CD8-positive, alpha-beta memory T cell (primary cell): ENCODE measurements at places on chromosomes 2 and 18. TPM values are rescaled to one million over a fixed set of nuclear protein-coding genes. Genes with fewer than 3 reads are reported as not detected.

The SERPINB3 gene
- total RNA-seq, result not detected

The CENPA gene
- 18.2 TPM for total RNA-seq

The MYO7B gene
- total RNA-seq, result not detected

The CFAP65 gene
- total RNA-seq, result not detected

The ALKAL2 gene
- total RNA-seq, result not detected

The EPHA4 gene
- 10.2 TPM for total RNA-seq

The ANO7 gene
- total RNA-seq, result 0.86 TPM

The TCF4 gene
- 0.18 TPM for total RNA-seq

GRCh38 chr2:62817995-62818713 is 112.6 kb downstream of the EHBP1 start:
- no peaks in the 10 kb centered on the region for H3K36me3 ChIP-seq
- H3K4me3 ChIP-seq, result no peak overlapping the region
- no peaks in the 10 kb centered on the region for H3K4me1 ChIP-seq
- no peak for DNase-seq
- no peak overlapping the region for H3K27ac ChIP-seq
- H3K27me3 ChIP-seq, result no peaks in the 10 kb centered on the region

DNA sequence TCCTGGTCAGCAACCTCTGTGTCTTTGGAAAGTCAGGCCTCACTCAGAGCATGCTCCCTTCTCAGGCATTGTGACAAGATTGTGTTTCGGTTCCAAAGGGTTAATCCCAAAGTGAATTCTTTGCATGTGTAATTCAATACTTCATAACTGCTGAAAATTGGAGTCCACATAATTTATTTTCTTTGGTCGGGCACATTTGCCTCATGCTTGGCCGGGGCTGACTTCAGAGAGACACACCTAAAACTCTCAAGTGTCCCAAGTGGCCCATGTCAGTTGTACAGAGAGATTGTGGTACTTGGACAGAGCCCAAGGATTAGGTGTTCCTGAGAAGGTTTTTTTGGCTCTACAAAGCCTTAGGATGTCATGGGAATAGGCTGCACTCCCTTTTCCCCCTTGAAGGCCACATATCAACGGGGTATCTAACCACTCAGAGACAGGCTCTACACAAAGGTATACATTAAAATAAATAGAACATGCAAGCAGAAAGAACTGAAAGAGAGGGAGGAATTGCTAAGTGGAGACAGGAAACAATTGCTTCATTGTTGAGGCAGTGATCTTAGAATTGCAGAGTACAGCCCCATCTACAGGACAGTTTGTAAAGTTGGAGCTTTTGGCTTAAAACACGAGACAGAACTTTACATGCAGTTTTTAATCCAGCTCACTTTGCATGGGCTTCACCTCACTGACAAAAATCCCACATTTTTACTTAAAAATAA is 1232.3 kb upstream of the ZEB2 start:
- H3K27me3 ChIP-seq, result no peaks in the 10 kb centered on the region
- no peak overlapping the region for H3K4me3 ChIP-seq
- H3K36me3 ChIP-seq, result no peaks in the 10 kb centered on the region
- H3K4me1 ChIP-seq, result no peaks in the 10 kb centered on the region
- no peak for DNase-seq
- H3K27ac ChIP-seq, result no peak overlapping the region

GRCh38 chr18:47528343-47528742 is 276.9 kb upstream of the SKOR2 start:
- no peaks in the 10 kb centered on the region for H3K36me3 ChIP-seq
- H3K27me3 ChIP-seq, result no peaks in the 10 kb centered on the region
- no peaks in the 10 kb centered on the region for H3K4me1 ChIP-seq
- DNase-seq, result no peak
- H3K4me3 ChIP-seq, result no peak overlapping the region

GRCh38 chr18:44548291-44549221 is 132.1 kb upstream of the SETBP1 start:
- no peak for DNase-seq
- no peaks in the 10 kb centered on the region for H3K27me3 ChIP-seq
- no peaks in the 10 kb centered on the region for H3K4me1 ChIP-seq
- no peak overlapping the region for H3K4me3 ChIP-seq
- no peaks in the 10 kb centered on the region for H3K36me3 ChIP-seq
- no peak overlapping the region for H3K27ac ChIP-seq

GRCh38 chr2:120847700-120848321 is 112.1 kb downstream of the GLI2 start:
- no peaks in the 10 kb centered on the region for H3K36me3 ChIP-seq
- no peak for DNase-seq
- no peak overlapping the region for H3K27ac ChIP-seq
- H3K4me1 ChIP-seq, result no peaks in the 10 kb centered on the region

GRCh38 chr2:191500884-191501560 is 176.9 kb upstream of the NABP1 start:
- no peaks in the 10 kb centered on the region for H3K36me3 ChIP-seq
- no peak overlapping the region for H3K4me3 ChIP-seq
- no peaks in the 10 kb centered on the region for H3K4me1 ChIP-seq
- DNase-seq, result no peak
- no peaks in the 10 kb centered on the region for H3K27me3 ChIP-seq

- DNase-seq, result peak; percentile 22
- H3K4me3 ChIP-seq, result no peak overlapping the region
- H3K27ac ChIP-seq, result no peak overlapping the region
- H3K27me3 ChIP-seq, result no peaks in the 10 kb centered on the region
- H3K4me1 ChIP-seq, result no peaks in the 10 kb centered on the region
These were observed 80.0 kb downstream of the EXOC6B start for GRCh38 chr2:72745679-72746368.

GRCh38 chr2:206245265-206245672 is 29.2 kb upstream of the ZDBF2 start:
- no peak for DNase-seq
- H3K4me1 ChIP-seq, result no peaks in the 10 kb centered on the region
- no peaks in the 10 kb centered on the region for H3K27me3 ChIP-seq
- H3K36me3 ChIP-seq, result no peaks in the 10 kb centered on the region

- no peaks in the 10 kb centered on the region for H3K27me3 ChIP-seq
- no peak for DNase-seq
- no peak overlapping the region for H3K4me3 ChIP-seq
These were observed 2.3 kb upstream of the EXOC6B start for GRCh38 chr2:72827966-72828646.

DNA sequence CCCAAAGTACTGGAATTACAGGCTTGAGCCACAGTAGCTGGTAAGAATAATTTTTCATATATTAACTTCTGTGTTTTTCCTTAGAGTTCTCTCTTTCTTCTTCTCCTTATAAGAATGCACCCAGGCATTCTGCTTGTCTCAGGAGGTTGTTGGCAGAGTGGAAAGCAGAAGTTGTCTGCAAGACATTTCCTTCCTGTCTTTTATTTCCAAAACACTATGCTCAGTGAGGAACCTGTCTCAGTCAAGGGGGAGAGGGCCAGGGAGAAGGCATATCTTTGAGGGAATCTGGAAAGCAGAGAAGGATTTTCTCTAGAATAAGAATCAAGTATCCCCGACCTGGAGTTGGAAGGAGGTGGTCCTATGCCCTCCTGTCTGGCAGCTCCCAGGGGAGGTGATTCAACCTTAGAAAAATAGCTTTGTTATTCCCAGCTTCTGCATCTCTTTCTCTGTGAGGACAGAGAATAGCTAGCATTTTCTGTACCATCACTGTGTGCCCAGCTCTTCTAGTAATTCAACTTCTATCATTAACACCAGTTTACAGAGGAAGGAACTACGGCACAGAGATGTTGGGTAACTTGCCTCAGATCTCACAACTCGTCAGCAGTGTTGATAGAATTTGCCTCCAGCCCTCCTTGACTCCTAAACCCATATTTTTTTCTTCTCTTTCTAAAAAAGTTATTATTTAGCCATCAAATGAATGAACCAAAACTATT is 3.8 kb upstream of the LPIN2 start:
- H3K4me3 ChIP-seq, result no peak overlapping the region
- H3K4me1 ChIP-seq, result peaks cover 43% of the 10 kb centered on the region

- H3K27me3 ChIP-seq, result no peaks in the 10 kb centered on the region
- H3K4me1 ChIP-seq, result peaks cover 13% of the 10 kb centered on the region
- H3K4me3 ChIP-seq, result no peak overlapping the region
- DNase-seq, result no peak
- no peaks in the 10 kb centered on the region for H3K36me3 ChIP-seq
- H3K27ac ChIP-seq, result no peak overlapping the region
These were observed 50.5 kb upstream of the CREB1 start for GRCh38 chr2:207479198-207479785.
